Tongue (tissue), 3 donors: ENCODE measurements at places on chromosomes 5 and 9. TPM values are rescaled to one million over a fixed set of nuclear protein-coding genes. Genes with fewer than 3 reads are reported as not detected.
A peak's percentile ranks its signal among the peaks of the same experiment; 100 is the strongest.

DNA sequence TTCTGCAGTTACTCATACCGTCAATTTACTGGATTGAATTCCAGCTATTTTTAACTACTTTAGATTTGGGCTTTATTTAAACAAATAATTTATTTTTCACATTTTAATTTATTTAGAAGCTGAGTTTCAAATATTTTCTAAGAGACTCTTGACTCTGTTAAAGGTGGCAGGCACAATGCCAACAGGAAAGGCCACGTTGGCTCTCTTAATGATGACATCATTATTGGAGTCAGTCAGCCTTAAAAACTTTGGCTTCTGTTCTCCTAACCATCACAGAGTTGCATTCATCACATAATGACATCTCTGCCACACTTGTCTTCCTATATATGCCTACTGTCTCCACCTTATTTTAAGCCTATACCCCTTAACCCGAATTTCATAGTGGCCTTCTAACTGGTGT is 172.3 kb upstream of the PLPPR1 start:
- DNase-seq = no peak

- no peak for DNase-seq
Observed at GRCh38 chr5:28215091-28215490, 1176.7 kb upstream of the CDH9 start.

DNA sequence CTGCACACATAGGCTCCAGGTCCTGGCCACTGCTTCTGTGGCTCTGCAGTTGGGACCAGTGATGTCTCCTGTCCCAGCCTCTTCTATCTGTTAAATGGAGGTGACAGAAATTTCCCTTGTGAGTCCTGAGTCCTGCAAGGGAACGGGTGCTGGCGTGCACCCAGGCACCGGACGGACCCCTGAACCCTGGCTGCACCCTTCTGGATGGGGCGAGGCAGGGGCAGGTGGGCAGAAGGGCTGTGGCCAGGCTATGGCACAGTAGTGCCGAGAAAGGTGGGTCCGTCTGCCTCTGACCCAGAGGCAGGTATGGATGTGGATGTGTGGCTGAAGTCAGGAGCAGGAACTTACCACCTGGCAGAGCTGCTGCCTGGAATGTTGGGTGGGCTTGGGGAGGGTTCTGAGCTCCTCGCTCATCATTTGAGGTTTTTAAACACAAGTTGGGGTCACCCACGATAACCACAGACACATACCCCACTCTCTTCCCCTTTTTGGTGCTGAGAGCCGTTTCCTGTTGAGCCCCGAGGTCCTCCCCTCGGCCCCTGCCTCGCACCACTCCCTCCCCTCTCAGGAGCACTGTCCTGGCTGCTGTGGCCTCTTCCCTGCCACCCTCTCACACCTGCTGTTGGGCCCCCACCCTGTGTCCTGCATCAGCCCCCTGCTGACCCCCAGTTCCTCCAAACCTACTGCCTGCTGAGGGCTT is 82.0 kb downstream of the COL5A1 start:
- DNase-seq = no peak

GRCh38 chr5:134111741-134112647 is 2.5 kb upstream of the TCF7 start:
- DNase-seq = no peak

- DNase-seq = peak; percentile 94
Observed at GRCh38 chr5:178325679-178326373, 93.2 kb upstream of the PHYKPL start.

DNA sequence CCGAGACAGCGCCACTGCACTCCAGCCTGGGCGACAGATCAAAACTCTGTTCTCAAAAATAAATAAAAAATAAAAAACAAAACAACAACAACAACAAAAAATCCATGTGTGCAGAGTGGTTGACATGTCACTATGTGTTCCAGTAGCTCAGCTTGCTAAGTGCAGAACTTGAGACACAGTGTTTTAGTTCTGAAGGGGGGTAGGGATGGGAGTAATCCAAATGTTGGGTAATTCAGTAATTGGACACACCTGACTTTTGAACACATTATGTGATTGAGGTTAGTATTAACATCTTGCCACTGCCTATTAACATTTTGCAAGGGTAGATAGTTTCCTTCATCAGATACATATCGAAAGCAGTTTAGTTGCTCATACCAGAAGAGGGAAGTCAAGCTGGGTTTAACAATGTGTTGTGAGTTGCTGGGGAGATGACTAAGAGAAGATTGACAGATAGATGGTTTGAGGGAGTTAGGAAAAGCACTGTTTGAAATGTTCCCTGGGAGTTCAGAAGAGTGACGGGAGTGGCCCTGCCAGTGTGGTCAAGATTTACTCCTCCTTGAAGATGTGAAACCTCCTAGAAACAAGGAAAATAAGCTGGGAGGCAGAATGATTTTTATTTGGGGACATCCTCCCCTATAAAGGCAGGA is 928 bp downstream of the HACD4 start:
- DNase-seq = peak; percentile 19

DNA sequence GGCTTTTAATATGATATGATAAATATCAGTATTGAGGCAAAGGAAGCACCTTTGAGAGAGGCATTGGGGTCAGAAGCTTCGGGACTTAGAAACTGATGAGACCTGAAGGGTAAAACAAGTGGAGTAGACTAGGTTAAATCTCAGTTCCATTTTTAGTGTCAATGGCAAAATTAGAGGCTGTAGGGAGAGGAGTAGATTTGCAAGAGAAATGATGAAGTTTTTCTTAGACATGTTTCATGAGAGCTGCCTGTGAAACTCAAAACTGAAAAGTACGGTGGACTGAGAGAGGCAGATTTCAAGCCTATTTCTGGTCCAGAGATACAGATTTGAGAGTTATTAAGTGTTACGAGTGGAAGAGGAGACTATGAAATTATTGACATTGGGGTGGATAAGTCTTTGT is 278.5 kb downstream of the TAF11L14 start:
- DNase-seq = no peak

GRCh38 chr9:115058684-115059315 is 59.2 kb downstream of the TNC start:
- no peak for DNase-seq

- no peak for DNase-seq
Observed at GRCh38 chr9:134591082-134591571, 50.5 kb upstream of the COL5A1 start.

DNA sequence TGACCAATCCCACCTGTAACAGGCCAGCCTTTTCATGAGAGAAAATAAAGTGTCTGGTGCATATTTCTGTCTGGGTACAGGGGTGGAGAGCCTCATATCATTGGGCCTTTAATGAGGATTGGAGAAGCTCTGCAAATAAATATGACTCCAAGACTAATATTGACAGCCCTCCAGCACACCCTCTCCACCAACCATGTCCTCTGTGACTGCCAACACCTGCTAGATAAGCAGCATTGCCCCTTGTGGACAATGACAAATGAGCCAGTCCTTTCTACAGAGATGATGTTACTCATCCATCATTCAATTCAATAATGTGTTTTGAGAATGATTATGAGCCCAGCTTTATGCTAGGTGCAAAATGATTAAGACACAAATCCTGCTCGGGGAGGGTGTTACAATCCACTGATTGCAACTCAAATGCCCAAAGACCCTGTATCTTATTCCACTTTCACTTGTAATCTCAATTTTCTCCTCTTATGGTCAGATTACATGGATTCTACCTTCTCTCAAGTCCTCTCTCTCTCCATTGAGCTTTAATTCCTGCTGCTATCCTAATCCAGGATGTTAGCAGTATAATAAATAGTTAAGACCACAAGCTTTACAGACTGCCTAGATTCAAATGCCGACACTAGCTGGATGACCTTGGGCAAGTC is 2.1 kb upstream of the GFRA3 start:
- DNase-seq = no peak

GRCh38 chr9:120925535-120926396 is 830 bp downstream of the TRAF1 start:
- no peak for DNase-seq

DNA sequence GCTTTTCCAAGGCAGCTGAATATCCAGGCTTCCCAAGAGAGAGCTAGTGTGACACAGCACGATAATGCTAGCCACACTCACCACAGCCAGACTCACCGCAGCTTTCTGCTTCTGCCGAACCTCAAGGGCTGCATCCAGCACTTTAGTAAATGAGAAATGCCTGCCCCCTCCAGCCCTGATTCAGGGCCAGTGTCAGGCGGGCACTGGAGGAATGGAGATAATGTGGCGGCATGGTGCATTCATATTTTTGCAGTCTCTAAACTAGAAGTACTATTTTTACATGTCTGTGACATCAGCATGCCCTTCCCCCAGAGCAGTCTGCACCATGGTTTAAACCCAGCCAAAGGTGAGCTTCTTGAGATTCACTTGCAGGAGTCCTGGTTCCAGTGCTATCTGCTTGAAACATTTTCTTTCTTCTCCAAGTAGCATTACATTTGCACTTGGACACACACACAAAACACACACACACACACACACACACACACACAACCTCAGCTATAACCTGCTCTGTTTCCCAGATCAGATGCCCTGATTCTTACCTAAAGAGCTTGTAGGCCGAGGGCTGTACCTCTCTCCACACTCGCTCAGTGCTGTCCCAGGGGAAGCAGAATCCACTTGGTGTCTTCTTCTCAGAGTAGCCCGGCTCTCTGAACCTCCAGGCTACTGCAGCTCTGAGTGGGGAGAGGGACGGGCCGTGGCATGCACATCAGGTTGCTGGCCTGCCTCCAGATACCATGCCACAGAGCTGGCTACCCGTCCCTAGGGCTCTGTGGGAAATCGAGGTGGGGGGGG is at the start of gene FGF1:
Gene FGF1, minus strand, starts transcription at position 673 of the 792 bp plus-strand sequence. CDS start 71,963 bp downstream, outside the sequence.
- peak; percentile 53 for DNase-seq

- DNase-seq = no peak
Observed at GRCh38 chr5:169149317-169149716, 151.6 kb downstream of the SLIT3 start.

DNA sequence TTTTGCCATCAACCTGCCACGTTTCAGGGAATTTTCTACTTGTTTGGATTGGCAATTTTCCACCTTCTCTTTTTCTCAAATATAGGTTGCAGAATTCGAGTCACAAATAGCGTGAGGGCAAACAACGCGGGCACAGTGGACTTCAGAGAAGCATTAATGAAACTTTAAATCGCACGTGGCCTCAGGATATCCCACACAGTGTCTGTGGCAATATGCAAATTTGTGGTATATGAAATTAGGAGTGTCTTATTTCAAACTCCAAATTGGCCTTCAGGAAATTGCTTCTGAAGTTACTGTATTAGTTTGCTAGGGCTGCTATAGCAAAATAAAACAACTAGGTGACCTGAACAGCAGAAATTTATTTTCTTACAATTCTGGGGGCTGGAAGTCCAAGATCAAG is 91.2 kb downstream of the MTRR start:
- DNase-seq = no peak

- DNase-seq = no peak
Observed at GRCh38 chr5:16994565-16994964, 58.5 kb upstream of the MYO10 start.

DNA sequence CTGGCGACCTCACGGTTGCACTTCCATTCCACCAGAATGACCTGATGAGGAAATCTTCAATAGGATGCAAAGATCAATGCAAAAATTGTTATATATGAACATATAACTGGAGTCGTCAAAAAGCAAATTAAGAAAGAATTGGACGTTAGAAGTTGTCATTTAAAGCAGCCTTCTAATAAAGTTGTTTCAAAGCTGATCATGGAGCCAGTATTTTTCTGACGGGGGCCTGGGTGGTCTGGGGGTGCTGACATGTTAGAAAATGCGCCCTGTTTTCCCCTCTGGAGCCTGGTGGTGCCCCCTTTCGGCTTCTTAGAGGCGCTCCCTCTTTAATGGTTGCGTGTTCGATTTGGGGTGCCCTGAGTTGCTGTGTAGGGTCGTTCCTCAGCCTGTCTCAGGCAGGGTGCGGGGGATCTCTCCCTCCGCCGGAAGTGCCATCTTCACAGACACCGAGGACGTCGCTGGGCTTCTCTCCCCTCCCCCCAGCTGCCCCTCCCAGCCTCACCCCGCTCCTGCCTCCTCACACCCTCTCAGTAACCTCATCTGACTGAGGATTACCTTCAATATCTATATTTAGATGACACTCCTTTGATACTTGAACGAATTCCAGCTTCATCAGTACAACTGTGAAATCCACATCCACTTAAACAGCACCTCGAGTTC is 18.3 kb downstream of the PTGES2 start:
- peak; percentile 41 for DNase-seq

- no peak for DNase-seq
Observed at GRCh38 chr5:175658299-175659145, 651 bp downstream of the HRH2 start.

DNA sequence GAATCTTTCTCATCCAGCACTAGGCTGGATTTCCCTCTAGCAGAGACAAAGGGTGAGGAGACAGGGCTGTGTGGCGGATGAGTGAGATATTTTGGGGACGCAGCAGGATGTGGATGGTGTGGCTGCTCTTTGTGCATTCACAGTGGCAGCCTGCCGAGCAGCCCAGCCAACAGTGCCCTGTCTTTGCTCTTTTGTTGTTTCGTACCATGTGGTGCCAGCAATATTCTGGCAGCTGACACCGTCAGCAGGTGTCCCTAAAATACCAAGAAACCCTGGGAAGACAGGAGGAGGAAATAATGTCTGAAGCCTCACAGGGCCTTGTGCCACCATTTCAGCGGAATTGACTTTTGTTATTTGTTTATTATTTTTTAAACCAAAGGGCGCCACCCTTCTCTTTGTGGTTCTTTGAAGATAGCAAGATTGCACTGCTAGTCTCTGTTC is 141.4 kb downstream of the CCDC192 start:
- peak; percentile 69 for DNase-seq

DNA sequence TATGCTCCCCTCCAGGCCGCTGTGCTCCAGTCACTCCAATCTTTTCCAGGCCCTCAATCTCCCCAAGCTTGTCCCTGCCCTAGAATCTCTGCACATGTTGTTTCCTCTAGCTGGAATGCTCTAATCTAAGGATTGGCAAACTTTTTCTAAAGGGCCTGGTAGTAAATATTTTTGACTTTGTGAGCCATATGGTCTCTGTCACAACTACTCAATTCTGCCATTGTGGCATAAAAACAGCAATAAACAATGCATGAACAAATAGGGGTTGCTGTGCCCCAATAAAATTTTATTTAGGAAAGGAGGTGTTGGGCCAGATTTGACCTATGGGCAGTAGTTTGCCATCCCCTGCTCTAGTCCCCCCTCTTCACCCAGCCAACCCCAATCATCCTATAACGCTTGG is 150.5 kb upstream of the LRRTM2 start:
- no peak for DNase-seq

GRCh38 chr5:88682131-88682530 is 200.9 kb downstream of the MEF2C start:
- DNase-seq = peak; percentile 1

GRCh38 chr5:132294728-132295504 is 722 bp downstream of the SLC22A4 start:
- DNase-seq = no peak

GRCh38 chr9:20112205-20112783 is 323.5 kb upstream of the SLC24A2 start:
- no peak for DNase-seq

ANKRD18B gene
- 6.6 TPM for total RNA-seq

STK10 gene
- total RNA-seq = 14.9 TPM

HAND1 gene
- not detected for total RNA-seq

ST8SIA4 gene
- 15.0 TPM for total RNA-seq

ACER2 gene
- total RNA-seq = 1.7 TPM

IL4 gene
- total RNA-seq = not detected

POMT1 gene
- total RNA-seq = 27.4 TPM

SLC1A3 gene
- total RNA-seq = 24.2 TPM

TCOF1 gene
- 17.2 TPM for total RNA-seq

DEPDC1B gene
- total RNA-seq = 10.5 TPM

INIP gene
- 20.5 TPM for total RNA-seq

CCL27 gene
- total RNA-seq = not detected

GPX8 gene
- total RNA-seq = 61.1 TPM

SLC6A18 gene
- total RNA-seq = not detected
